ENCODE measurements at places on chromosomes 7 and 10.

- peak; percentile 24 for DNase-seq
Measured at GRCh38 chr7:91165846-91166230, 98.4 kb upstream of the FZD1 start.

GRCh38 chr7:75888464-75889222, 9.8 kb downstream of the RHBDD2 start:
- no peak for DNase-seq

- DNase-seq, result no peak
Measured at GRCh38 chr7:67542916-67543315, 546.3 kb downstream of the TYW1 start.

DNA sequence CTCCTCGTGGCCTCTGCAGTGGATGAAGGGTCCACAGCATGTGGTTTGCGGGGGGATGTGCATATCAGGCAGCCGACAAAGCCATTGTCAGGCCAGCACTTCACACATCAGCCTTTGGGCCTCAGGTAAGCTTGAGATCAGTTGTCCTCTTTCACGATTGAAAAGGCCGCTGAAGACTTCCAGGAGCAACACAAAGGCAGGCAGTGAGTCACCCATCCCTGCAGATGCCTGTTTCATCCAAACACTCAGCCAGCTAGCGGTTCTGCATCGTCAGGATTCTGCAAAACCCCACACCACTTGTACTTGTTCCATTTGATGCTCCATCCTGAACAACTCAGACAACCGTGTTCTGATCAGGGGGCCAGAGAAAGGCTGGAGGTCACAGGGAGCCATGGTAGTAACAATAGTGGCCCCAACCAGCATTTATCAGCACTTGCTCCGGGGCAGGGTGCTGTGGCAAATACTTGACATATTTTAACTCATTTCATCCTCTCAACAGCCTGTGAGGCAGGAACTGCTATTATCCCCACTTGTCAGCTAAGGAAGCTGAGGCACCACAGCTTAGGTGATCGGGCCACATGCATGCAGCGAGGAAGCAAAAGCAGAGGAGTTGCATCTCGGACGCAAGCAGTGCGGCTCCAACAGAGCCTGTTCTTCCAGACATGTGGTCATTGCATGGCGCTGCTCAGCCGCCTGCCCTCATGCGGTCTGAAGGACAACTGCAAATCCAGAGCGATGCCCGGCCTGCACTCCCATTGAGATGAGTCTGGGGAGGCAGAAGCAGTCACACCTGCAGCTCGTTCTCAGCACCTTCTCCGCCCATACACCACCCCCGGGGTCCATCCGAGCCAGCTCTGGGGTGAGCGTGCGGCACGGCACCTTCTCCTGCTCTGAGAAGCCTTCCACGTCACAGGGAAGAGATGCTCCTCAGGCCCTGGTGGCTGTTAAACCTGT, 144.9 kb downstream of the PAXIP1 start:
- no peak for DNase-seq

- no peak for DNase-seq
Measured at GRCh38 chr7:6232116-6232515, 40.3 kb downstream of the CYTH3 start.

GRCh38 chr10:114559636-114560035, 98.4 kb downstream of the ABLIM1 start:
- DNase-seq, result no peak

DNA sequence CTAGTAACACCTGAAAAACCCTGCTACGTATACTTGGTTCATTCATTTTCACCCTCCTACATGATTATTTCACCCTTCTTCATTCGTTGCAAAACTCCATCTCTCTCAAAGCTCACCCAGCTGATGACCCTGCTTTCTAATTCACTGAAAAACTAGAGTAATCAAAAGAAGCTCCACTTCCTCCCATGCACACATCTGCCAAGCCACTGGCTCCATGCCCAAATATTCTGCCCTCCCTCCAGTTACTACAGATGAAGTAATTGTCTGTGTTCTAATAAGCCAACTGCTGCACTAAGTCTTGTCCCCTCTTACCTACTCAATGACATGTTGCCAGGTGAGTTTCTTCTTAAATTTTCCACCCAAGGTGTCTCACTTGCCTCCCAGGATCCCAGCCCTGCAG, 96.9 kb upstream of the CCDC71L start:
- DNase-seq, result peak; percentile 41

DNA sequence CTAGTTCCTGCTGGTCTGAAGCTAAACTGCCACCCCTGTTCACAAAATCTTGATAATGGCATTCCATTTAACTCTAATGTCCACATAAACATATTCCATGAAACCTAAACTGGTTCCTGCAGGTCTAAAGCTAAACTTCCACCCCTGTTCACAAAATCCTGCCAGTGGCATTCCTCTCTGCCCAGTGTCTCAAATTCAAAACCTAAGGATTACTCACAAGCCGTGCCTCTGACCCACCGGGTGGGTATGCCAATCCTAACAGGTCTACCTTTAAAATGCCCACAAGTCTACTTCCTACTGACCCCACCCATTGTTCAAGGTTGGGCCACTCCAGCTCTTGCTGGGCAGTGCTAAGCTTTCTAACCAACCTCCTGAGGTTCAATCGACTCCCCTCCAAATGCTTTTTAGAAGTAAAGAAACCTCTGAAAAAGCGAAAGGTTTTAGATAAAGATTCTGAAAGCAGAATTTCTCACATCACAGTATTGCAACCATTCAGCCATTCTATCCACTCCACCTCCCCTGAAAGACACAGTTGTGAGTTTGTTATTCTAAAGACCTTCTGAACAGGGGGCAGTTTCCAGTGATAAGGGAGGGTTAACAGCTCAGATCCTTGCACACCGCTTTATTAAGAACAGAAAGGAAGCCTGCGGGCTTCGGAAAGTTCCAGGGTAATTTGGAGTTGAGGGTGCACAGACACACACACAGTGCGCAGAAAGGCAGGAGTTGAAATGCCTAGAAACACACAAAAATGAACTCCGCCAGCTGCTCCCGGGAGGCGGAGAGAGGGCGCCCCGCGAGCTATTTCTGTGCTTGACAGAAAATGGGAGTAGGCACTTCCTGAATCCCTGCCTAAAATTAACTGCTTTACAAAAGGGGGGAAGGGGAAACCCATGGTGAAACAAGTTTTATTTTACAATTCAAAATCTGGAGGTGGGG, 87.7 kb downstream of the TNS3 start:
- no peak for DNase-seq

DNA sequence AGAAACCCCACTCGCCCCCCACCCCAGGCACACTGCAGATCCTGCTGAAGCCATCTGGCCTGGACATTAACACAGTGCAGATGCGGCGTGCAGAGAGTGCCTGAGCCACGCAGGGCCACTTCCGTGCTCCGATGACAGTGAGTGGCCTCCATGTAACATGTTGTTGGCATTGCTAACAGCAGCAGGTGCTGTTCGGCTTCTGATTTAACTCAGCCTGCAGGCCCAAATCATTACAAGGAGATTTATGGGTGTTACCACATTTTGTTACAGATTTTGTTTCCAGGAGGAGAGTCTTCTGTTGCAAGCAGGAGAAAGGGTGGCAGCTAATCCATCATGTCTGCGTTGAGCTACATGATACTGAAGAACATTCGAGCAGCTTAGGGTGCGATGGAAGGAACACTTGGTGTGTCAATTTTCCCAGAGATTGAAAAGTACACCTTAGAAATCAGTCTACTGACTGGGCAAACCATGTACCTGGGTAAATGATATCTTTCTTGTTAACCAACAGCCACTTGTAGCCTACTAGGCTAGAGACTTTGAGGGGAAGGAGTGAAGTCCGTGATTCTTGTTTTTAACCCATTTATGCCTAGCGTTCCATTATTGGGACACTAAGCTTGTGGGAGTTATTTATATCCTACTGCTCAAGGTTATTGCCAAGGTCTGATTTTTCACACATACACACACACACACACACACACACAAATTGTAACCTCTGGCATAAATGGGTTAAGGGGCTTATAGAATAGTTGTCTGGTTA, 90.0 kb downstream of the JCAD start:
- no peak for DNase-seq

DNA sequence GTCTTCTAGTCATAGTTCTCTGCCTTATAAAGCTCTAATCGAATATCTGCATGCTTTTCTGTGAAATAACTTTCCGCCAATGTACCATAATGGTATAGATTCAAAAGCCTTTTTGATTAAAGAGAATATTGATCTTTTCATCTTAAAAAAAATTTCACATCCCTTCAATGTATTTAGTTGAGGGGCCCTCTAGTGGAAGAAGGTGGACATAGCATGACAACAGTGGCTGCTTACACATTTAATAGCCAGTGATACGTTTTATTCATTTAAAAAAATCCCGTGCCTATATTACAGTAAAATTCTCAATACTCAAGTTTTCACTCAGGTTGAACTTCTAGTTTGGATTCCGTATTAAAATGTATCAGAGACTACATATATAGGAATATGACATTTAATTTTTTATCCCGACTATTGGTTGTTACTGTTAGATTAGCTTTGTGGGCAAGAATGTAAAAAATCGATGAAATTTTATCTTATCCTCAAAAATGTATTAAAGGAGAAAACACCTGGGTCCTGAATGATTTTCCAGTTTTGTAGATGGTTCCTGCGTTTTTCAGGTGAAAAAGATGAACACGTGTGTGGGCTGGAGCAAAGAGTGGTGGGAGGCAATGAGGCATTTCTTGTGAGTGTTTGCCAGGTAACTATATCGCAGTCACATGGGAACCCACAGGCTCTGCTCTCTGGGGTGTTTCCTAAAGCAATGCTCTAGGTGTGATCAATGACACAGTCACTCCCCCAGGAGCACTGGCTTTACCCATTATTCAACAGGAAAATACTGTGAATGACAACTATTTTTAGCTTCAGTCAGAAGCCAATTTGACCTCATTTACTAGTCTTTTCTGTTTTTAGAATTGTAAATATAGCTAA, 24.1 kb upstream of the PNLIP start:
- DNase-seq, result peak; percentile 36

- peak; percentile 69 for DNase-seq
Measured at GRCh38 chr10:68301790-68302502, 29.9 kb upstream of the HNRNPH3 start.

- no peak for DNase-seq
Measured at GRCh38 chr10:16799621-16800020, 17.6 kb downstream of the RSU1 start.

DNA sequence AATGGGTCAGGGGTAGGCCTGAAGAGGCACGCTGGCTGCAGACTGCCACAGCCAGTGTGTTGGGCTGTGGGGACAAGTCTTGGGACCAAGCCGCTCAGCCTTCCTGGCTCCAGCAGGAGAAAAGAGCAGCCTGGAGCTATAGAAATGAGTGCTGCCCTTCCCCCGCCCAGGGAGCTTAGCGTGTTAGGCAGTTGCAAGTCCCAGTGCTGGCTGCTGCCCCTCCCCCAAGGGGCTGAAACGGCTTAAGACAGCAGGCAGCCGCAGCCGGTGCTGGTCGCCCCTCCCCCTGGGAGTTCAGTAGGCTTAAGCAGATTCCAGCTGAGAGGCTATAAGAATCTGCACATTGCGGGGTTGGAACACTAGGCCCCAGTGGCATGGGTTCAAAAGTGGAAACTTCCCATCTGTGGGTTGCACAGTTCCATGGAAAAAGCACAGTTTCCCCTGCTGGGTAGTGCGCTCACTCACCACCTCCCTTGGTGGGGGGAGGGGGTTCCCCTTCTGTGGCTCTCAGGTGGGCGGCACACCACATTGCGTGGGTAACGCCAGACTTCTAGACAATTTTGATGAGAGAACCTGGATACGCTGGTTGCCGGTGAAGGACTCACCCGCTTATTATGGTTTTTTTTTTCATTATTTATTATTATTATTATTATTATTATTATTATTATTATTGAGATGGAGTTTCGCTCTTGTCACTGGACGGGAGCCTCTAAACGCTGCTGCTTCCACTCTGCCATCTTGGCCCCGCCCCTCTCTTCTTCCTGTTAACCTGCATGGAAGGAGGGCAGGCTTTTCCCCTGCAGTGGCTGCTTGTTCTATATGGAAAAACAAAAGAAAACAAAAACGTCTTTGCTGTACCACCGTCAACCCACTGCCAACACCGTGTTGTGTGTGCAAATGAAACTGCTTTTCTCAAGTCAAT, 151.1 kb downstream of the CXCL12 start:
- no peak for DNase-seq

DNA sequence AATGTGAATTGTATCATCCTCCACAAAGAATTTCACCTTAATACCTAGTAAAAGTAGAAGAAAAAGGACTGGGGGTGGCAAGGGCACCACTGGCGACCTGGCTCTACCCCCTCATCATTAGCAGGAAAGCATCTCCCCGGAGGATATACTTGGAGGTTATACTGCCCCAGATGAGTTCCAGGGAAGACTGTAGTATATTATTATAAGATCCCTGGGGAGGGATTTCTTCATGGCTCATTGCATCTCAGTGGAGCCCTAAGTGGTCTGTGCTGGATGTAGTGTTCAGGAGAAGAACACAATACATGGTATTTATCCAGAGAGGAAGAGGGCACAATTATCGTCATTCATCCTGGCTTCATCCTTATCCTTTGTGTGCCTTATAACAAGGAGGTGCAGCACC, 14.2 kb upstream of the DYNC1I1 start:
- no peak for DNase-seq

DNA sequence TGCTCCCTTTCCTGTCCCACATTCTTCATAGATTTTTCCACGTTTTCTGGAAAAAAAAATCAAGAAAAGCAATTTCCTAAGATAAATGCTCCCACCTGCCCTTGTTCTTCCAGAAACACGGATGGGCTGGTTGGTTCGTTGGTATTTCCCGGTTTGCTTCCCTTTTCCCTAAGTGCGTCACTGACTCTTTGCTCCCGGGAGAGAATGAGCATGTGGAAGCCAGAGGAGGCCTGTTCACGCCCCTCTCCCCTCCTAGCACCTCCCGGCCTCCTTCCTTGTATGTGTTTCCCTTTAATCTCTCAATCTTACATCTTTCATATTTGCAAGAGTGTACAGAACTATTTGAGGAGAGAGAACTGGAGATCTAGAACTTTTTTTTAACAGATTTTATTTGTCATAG, 442.0 kb downstream of the GFRA1 start:
- DNase-seq, result no peak

DNA sequence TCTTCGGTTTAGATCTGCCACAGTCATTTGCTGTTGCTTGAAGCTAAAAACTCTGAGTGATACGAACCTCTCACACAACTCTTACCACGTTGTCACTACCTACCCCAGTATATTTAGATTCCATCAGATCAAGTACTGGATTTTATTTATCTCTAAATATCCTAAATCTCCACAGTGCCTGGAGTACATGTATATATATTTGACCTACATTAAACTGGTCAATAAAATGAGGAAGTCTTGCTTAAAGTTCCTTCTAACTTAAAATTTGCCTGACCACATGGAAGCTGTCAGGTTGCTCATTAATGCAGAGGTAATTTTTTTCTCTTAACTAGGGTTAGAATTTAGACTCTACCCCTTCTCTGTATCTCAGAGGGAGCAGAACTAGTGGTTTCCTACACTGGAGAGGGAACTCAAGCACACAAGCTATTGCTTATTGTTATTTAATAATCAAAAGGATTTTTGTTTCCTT, 3.1 kb upstream of the MACC1 start:
- no peak for DNase-seq

GRCh38 chr7:79064187-79064823, 389.2 kb downstream of the MAGI2 start:
- DNase-seq, result no peak
